ENCODE measurements at places on chromosomes 11 and 22.

GRCh38 chr22:29302681-29303465, 3.6 kb upstream of the GAS2L1 start:
- no peak for DNase-seq

GRCh38 chr22:42885446-42885845, 28.4 kb upstream of the ARFGAP3 start:
- no peak for DNase-seq

DNA sequence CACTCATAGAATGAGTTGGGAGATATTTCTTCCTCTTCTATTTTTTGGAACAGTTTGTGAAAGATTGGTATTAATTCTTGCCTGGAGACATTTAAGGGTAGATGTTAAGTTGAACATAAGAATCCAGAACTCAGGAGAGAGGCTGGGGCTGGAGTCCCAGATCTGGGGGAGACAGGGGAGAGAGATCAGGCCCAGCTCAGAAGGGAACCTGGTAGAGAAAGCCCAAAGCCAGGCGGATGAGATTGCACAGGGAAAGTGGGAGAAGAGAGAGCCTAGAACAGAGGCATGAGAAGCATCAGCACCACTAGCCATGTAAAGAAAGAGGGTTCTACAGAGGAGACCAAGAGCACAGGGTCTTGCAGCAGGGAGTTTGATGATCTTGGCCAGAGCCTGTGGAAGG, 13.0 kb upstream of the GNAZ start:
- no peak for DNase-seq

GRCh38 chr11:76025068-76025467, 181.2 kb downstream of the WNT11 start:
- peak; percentile 46 for DNase-seq

DNA sequence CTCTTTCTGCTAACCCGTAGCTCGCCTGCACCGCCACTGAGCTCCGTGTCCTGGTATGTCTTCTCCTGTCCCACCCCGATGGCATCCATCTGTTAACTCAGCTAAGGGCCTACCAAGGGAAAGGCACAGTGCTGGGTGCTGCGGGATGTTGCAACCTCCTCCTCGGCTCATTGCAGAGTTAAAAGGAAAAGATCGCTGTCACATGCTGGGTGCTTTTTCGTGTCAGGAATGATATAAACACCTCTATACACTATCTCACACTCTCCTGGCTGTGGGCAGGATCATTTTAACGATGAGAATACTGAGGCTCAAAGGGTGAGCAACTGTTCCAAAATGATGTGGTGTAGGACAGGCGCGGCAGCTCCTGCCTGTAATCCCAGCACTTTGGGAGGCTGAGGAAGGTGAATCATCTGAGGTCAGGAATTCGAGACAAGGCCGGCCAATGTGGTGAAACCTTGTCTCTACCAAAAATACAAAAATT, 10.1 kb downstream of the TXN2 start:
- DNase-seq: no peak

- DNase-seq: no peak
These were observed 8.8 kb downstream of the GGA1 start for GRCh38 chr22:37617431-37617830.

GRCh38 chr11:86615487-86615886, 56.9 kb downstream of the ME3 start:
- DNase-seq: no peak

DNA sequence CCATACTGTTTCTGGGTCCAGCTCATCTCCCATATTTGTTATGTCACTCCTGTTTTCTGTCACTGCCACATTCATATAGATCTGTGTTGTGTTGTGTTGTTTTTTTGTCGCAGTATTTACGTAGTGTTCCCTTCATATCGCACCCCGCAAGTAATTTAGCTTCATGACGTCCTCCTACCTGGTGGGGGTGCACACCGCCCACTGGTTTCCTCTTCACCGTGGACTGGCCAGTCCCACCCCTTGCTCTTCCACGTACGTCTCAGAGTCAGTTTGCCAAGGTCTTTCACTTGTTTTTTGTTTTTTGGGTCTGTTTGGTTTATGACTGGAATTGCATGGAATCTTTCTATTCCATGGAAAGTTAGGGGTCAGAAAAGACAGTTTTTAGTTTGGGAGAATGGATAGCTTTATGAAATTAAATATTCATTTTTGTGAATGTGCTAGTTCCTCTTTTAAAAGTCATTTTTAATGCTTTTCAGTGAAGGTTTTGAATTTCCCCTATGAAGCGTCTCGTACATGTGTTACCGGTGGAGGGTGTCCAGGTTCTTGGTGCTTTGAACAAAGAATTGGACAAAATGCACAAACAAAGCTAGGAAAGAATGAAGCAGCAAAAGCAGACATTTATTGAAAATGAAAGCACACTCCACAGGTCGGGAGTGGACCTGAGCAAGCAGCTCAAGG, 134.3 kb downstream of the TBC1D22A start:
- no peak for DNase-seq

DNA sequence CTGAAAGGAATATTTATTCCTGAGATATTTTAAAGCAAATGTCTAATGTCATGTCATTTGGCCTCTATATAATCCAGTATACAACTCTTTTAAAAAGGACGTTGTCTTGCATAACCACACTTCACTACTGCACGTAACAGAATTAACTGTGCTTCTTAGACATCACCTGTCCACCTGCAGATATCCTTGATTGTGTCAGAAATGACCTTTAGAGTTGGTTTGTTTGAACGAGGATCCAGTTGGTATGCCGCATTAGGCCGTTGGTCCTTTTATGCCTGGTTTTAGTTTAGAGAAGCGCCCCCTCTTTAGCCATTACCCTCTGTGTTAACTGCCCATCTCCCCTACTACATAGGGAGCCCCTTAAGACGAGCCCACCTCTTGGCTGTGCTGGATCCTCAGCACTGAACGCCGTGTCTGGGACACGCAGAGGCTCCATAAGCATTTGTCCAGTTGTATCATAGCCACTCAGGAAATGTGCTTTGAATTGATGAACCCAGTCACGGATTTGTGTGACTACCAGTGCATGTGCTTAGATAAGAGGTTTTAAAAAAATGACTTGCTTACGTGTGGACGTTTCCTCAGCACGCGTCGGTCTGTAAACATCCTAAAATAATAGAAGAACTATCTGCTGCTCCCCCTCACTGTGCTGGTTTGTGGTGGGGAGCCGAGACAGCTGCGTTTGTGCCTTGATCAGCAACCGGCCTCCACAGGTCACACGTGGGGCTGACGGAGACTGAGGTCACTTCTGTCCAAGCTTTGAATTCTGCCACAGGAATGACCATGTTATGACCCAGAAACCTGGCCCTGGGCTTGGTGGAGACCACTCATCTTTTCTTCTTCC, 4.0 kb downstream of the MICAL2 start:
- no peak for DNase-seq

- no peak for DNase-seq
These were observed 475.9 kb downstream of the BRD1 start for GRCh38 chr22:49351761-49352227.

- no peak for DNase-seq
These were observed 7.4 kb downstream of the ATL3 start for GRCh38 chr11:63663809-63664208.

All from HAP-1 (cell line).